Stimulated activated CD8-positive, alpha-beta memory T cell treated with anti-CD3 and anti-CD28 coated beads, Interleukin-4, amount 100 ng/mL, for 1 hour (primary cell): ENCODE measurements at places on chromosomes 16 and 17.
A peak's percentile ranks its signal among the peaks of the same experiment; 100 is the strongest.

DNA sequence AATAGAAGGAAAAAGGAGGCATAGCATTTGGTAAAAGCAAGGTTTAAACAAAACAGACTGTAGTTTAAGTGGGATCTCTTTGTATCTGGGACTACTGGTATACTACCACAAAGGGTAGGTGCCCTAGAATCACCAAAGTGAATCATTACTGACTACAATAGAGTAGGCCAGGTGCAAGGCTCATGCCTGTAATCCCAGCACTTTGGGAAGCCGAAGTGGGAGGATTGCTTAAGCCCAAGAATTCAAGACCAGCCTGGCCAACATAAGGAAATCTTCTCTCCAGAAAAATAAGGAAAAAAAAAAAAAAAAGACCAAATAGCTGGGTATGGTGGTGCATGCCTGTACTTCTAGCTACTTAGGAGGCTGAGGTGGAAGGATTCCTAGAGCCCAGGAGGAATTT, 60.8 kb upstream of the CORO6 start:
- DNase-seq: no peak

DNA sequence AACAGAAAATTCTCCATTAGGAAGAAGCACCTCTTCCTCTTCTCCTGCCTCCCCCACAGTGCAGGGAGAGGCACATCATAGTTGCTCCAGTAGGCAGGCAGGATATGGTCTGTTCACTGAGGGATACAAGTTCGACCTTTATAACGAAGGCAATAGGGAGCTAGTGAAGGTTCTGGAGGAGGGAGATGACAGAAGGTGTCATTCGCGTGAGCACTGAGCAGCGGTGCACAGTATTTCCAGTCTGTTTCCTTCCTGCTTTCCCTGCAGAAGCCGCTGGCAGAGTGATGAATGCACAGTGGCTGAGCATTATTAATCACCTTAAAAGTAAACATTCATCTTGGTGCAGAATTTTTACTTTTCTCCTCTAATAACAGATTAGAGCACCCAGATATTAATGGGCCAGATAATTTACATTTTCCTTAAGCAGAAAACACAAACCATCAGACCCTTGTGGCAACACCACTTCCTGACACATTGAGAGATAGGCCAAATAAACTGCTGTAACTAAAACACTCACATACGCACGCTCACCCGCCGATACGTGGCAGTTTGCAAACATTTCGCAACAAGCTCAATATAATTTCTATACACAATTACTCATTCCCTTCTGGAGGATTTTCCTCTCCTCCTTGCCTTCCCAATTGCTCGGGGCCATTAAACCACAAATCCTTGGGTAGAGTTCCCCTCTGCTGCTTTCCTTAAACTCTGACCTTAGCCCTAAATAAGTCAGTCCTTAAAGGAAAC, 69.5 kb downstream of the AIPL1 start:
- no peak for DNase-seq

DNA sequence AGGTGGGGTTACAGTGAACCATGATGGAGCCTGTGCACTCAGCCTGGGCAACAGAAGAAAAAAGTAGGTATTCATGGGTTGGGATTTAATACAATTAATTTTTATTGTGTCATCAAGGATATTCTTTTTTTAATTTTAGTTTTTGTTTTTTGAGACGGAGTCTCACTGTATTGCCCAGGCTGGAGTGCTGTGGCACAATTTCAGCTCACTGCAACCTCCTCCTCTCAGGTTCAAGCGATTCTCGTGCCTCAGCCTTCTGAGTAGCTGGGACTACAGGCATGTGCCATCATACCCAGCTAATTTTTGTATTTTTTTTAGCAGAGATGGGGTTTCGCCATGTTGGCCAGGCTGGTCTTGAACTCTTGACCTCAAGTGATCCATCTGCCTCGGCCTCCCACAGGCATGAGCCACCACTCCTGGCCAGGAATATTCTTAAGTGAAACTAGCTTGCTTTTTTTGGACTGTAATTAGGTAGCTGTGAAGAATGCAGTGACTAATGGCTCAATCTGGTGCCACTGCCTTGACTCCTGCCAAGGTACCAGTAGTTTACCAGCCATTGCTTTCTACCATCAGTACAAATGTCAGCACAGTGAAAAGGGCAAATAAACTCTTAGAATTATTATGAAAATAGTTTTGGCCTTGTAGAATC, 4.8 kb downstream of the PPM1D start:
- no peak for DNase-seq

- peak; percentile 30 for DNase-seq
These were observed 184.4 kb downstream of the MSI2 start for GRCh38 chr17:57440522-57441269.

GRCh38 chr17:37725021-37725595, 19.8 kb downstream of the HNF1B start:
- no peak for DNase-seq

- no peak for DNase-seq
These were observed 13.3 kb upstream of the HOXB2 start for GRCh38 chr17:48558057-48558830.

DNA sequence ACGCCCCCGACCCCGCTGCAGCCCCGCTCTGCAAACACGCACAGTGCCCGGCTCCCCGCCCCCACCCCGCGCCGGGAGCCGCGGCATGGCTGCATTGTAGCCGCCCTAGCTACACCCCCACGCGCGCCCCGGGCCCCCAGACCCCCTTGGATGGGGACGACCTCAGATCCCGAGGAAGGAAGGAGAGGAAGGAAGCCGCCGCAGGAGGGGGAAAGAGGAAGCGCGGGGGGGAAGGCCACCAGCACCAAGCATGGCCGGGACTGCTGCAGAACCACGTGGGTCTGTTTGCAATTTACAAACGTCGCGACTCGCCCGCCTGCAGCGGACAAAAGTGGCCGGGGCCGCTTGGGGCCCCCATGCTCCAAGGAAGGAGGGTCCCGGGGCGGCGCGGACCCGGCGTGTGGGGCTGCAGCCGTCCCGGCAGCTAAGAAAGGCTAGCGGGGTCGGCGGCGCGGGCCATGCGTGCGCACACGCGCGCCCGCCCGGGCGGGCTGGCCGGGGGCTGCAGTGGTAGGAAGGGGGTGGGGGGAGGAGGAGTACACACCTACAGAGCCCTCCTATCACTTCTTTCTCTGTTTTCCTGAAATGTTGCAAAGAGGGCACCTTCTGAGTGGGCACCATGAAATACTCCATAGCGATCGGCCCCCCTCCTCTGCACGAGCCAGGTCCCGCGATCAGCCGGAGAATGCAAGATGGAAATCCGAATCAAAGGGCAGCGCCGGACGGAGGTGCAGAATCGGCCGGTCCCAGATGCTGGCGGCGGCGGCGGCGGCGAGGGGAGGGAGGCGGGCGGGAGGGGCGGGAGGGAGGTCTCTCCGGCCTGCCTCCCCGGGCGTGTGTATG, 488 bp downstream of the TFAP4 start:
- no peak for DNase-seq

- no peak for DNase-seq
These were observed 4.3 kb upstream of the PITPNC1 start for GRCh38 chr17:67372751-67373150.

- no peak for DNase-seq
These were observed 44.1 kb upstream of the ADORA2B start for GRCh38 chr17:15900871-15901270.
